ENCODE measurements at places on chromosomes 1 and 21. TPM values are rescaled to one million over a fixed set of nuclear protein-coding genes. Genes with fewer than 3 reads are reported as not detected.

Gene TGFB2
- total RNA-seq, result 46.5 TPM

Gene RHOU
- 1.7 TPM for total RNA-seq

Gene PYHIN1
- not detected for total RNA-seq

Gene LIN28A
- total RNA-seq, result not detected

Gene SMCP
- not detected for total RNA-seq

Gene PPFIA4
- 3.4 TPM for total RNA-seq

Gene CYYR1
- 0.05 TPM for total RNA-seq

Gene GRIK1
- total RNA-seq, result not detected

Gene KRTAP12-2
- total RNA-seq, result not detected

Gene KIF14
- total RNA-seq, result 29.4 TPM

Gene WASF2
- total RNA-seq, result 17.7 TPM

Gene C1orf198
- total RNA-seq, result 30.8 TPM

Gene RAB25
- not detected for total RNA-seq

Gene TCEA3
- 0.27 TPM for total RNA-seq

Gene RHD
- not detected for total RNA-seq

Gene C21orf91
- 8.4 TPM for total RNA-seq

Gene RAP1GAP
- total RNA-seq, result 0.17 TPM

Gene CYP4X1
- total RNA-seq, result 0.25 TPM

Gene REN
- total RNA-seq, result not detected

Gene LAMB3
- total RNA-seq, result 19.7 TPM

Data from NCI-H460 (cell line).